Right ventricle myocardium superior (tissue), 1 donor: ENCODE measurements at places on chromosomes 11 and 22. TPM values are rescaled to one million over a fixed set of nuclear protein-coding genes. Genes with fewer than 3 reads are reported as not detected.

The TIRAP gene
- 7.2 TPM for total RNA-seq

The SLC22A25 gene
- not detected for total RNA-seq

The ALX4 gene
- total RNA-seq, result 0.03 TPM

The OVOL1 gene
- total RNA-seq, result not detected

DNA sequence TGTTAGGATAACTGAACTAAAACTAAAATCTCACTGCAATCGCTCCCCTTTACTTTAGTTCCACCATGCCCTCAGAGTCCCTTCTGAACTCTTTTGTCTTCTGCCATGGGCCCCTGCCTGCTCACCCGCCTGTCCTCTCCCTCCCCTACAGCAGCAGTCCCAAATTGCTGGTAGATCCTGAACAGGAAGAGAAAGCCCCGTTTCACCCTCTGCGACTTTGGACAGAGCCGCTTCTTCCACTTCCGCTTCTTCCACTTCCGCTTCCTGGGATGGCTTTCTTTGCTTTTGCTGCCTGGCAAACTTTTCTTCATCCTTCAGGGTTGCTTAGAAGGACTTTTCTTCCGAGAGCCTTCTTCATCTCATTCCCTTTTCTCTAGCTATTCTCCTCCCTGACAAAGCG is 35.7 kb upstream of the TLCD5 start:
- no peak for DNase-seq

GRCh38 chr11:28679795-28680468 is 571.7 kb downstream of the METTL15 start:
- no peak for DNase-seq

- no peak for DNase-seq
Observed at GRCh38 chr11:129446572-129446971, 70.9 kb downstream of the BARX2 start.

GRCh38 chr11:68974421-68975194 is 6.2 kb downstream of the MRGPRD start:
- no peak for DNase-seq

GRCh38 chr11:116403794-116404461 is 368.9 kb downstream of the BUD13 start:
- no peak for DNase-seq

- DNase-seq, result no peak
Observed at GRCh38 chr11:27233654-27234042, 129.4 kb downstream of the CCDC34 start.

GRCh38 chr22:20903093-20903492 is 14.1 kb upstream of the CRKL start:
- no peak for DNase-seq
